Ureter (tissue), 1 donor: ENCODE measurements at places on chromosomes 13 and 19. TPM values are rescaled to one million over a fixed set of nuclear protein-coding genes. Genes with fewer than 3 reads are reported as not detected.

Gene ZNF560
- total RNA-seq: not detected

Gene ANKRD24
- 2.7 TPM for total RNA-seq

Gene SELENOV
- not detected for total RNA-seq

Gene CGB1
- not detected for total RNA-seq

Gene FFAR2
- total RNA-seq: 0.36 TPM

Gene METTL21C
- not detected for total RNA-seq

Gene ZNF524
- total RNA-seq: 13.0 TPM

Gene LRRC25
- 3.6 TPM for total RNA-seq
